ENCODE measurements at places on chromosomes 7 and 10. TPM values are rescaled to one million over a fixed set of nuclear protein-coding genes. Genes with fewer than 3 reads are reported as not detected.

The LRRC61 gene
- total RNA-seq: 14.8 TPM

The NOM1 gene
- total RNA-seq: 20.8 TPM

The TRPV5 gene
- total RNA-seq: not detected

- no peak for DNase-seq
Measured at GRCh38 chr7:131540491-131541162, 15.8 kb downstream of the PODXL start.

DNA sequence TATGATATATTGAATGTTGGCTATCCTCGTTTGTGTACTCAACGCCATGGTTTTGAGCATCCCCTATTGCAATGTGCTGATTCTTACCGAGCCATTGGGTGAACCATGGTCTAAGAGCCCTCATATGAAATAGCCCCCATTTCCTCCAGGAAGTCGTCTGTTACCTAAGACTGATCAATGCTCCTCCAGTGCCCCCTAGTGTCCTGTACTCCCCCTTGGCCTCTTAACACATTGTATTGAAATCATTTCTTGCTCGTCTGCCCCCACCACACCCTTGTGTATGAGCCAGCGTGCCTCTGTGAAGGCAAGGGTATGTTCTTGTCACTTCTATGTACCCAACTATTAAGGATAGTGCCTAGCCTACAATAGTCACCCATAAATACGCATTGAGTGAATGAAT is 11.2 kb upstream of the SLC35B4 start:
- no peak for DNase-seq

GRCh38 chr10:71221586-71222202 is 9.3 kb downstream of the UNC5B start:
- no peak for DNase-seq

GRCh38 chr7:17105701-17106100 is 192.8 kb upstream of the AHR start:
- DNase-seq: no peak

DNA sequence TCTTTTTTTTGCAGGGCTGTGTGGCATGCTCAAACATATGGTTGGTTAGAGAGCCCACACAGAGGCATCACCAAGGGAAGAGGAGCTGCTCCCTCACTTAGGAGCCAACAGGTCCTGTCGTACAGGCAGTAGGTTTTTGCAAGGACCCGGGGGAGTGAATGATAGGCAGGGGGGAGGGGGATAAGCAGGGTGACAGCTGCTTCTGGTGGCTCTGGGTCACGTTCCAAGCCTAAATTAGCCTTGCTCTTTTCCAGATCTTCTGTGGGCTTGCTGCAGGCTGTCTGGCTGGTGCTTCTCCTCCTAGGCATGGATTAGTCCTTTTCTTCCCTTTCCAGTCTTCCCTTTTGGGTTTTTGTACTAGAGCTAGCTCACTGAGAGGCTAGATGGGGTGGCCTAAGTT is 117.7 kb upstream of the PODXL start:
- no peak for DNase-seq

All from esophagus muscularis mucosa (tissue), 4 donors.